ENCODE measurements at places on chromosomes 7 and 10. TPM values are rescaled to one million over a fixed set of nuclear protein-coding genes. Genes with fewer than 3 reads are reported as not detected.

Gene THSD7A
- under 0.01 TPM for total RNA-seq

Gene ALDH18A1
- 54.2 TPM for total RNA-seq

Gene LLCFC1
- not detected for total RNA-seq

DNA sequence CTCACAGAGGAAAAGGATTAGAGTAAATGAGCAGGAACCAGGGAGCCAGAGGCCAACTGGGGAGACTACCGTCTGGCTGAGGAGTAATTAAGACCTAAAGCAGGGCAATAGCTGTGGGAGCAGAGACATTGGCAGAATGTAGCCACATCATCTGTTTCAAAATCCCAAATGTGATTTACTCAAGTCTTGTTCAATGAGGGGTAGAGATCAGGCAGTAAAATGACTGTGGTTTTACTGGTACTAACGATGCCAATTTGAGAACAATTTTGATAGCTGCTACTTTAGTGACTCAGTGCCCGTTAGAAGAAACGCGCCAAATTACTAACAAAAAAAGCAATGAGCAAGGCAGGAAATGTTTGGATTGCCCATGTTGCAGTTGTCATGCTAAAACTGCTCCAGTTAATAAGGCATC is 12.7 kb upstream of the MIOS start:
- peak; percentile 57 for DNase-seq

- DNase-seq = no peak
Observed at GRCh38 chr10:109047856-109048255, 875.5 kb downstream of the XPNPEP1 start.

DNA sequence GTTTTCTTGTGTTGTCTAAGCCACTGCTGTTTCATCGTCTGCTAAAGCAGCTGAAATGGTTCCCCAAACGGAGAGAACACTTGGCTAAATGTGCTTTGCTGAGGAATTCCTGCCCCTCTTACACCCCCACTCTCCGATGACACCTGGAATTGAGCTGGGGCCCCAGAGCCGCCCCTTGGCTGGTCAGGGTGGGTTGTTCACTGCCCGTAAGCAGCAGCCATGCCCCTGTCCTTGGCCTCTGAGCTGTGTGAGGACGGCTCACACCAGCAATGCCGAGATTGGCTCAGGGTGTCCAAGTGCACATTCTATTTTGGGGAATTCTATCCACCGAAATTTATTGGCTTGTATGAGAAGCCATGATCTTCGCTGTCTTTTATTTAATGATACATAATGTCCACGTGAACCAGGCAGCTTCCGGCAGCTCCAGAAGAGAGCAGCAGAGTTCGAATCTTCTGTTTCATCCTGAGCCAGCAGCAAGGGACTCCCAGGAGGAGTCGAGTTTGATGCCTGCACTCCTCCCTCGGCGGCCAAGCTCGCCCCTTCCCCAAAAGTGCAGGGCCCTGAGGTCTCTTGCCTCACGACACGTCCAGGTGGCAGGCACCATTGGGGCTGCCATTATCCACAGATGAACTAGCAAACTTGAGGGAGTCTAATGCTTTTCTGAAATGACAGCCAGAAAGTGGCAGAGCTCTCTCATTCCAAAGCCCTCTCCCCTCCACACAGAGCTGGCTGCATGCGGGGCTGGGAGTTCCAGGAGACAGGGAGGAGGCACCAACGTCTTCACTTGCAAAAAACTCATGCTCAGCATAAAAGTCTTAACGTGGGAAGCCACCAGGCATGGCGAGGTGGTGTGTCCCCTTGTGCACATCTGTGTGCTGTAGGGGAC is 114.0 kb downstream of the WDR37 start:
- no peak for DNase-seq

- DNase-seq = peak; percentile 68
Observed at GRCh38 chr10:36721871-36722270, 403.5 kb upstream of the ANKRD30A start.

DNA sequence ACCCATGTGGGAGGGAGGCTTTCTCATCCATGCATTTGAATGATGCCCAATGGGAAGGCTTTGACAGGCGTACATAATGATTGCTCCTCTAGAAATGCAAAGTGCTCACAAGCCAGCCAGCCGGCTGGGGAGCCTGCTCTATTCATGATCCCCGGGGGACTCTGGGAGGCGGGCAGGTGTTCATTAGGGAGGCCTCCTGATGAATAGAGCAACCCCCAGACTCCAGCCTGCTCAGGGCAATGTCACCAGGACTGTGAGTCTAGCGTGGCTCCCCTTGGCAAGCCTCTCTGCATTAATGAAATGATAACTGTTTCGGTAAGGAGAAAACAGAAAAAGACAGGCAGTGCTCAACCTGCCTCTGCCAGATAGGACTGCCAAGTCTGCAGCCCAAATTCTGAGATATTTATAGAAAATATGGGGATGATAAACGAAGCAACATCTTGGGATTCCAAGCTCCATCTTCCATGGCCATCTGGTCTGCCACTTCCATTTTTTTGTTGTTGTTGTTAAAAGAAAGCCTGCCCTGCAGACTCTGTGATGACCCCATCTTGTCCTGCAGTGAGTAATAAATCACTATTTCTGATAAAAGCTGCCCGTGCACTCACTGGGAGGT is 236.4 kb downstream of the PRPF18 start:
- DNase-seq = no peak

Measured in RPMI7951 (cell line).